Thoracic aorta (tissue), 2 donors: ENCODE measurements at places on chromosomes 3 and 15. TPM values are rescaled to one million over a fixed set of nuclear protein-coding genes. Genes with fewer than 3 reads are reported as not detected.
A peak's percentile ranks its signal among the peaks of the same experiment; 100 is the strongest.

The CORO2B gene
- total RNA-seq, result 8.5 TPM

The CHL1 gene
- total RNA-seq, result 2.0 TPM

The MITF gene
- total RNA-seq, result 12.3 TPM

The PDHB gene
- 59.3 TPM for total RNA-seq

The SLC51A gene
- total RNA-seq, result not detected

The CCDC39 gene
- not detected for total RNA-seq

The DTWD1 gene
- total RNA-seq, result 20.4 TPM

The KCNMB2 gene
- total RNA-seq, result not detected

The FBXL2 gene
- total RNA-seq, result 21.7 TPM

GRCh38 chr15:59569477-59569876 is 42.1 kb upstream of the GCNT3 start:
- no peak for DNase-seq

- DNase-seq, result no peak
Measured at GRCh38 chr15:61327019-61327631, 98.0 kb upstream of the RORA start.

- DNase-seq, result no peak
Measured at GRCh38 chr15:45729141-45729540, 94.3 kb downstream of the SQOR start.

DNA sequence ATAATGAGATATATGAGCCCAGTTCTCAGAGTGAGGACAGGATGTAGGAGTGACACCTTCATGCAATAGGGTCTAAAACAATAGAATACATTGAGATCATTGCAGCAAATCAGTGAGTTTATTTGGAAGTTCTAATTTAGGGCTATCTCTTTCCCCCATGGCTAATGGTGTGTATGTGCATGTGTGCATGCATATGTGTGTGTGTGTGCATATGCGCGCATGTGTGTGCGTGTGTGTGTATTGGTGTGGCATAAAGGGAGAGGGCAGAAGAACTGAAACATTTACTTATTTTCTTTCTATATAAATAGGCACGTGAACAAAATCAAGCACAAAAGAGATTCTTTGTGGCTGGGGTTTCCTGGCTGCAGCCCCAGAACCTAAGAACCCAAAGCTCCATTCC is 115.7 kb upstream of the VEPH1 start:
- no peak for DNase-seq

GRCh38 chr3:194259982-194260766 is 91.0 kb downstream of the CPN2 start:
- DNase-seq, result no peak

- no peak for DNase-seq
Measured at GRCh38 chr3:22887664-22888291, 315.3 kb upstream of the UBE2E2 start.

- no peak for DNase-seq
Measured at GRCh38 chr15:30882849-30883433, 20.8 kb upstream of the FAN1 start.

DNA sequence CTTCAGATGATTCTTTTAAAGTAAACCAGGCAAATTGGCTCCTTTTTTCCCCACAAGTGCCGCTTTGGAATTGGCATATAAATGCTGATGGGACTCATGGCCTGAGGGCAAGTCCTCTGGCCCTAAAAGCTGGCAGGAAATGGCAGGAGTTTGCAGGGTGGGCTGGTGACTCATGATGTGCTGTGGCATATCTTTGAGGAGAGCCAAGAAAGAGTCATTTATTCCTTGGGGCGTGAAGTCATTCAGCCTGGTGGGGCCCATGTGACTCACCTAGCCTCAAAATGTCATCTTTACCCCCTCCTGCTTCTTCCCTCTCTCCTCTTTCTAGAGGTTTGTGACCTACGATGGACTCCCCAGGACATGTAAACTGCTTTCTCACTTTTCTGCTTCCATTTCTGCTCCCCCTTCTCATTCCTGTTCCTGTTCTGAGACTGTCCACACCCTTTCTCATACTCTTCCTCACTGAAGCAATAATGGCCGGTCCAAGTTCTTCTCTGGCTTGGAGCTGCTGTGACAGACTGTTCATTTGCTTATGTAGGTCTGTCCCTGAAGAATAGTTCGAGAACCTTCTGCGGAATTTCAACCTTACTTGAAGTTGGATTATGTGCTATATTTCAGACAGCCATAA is 326.1 kb downstream of the SATB1 start:
- DNase-seq, result no peak

DNA sequence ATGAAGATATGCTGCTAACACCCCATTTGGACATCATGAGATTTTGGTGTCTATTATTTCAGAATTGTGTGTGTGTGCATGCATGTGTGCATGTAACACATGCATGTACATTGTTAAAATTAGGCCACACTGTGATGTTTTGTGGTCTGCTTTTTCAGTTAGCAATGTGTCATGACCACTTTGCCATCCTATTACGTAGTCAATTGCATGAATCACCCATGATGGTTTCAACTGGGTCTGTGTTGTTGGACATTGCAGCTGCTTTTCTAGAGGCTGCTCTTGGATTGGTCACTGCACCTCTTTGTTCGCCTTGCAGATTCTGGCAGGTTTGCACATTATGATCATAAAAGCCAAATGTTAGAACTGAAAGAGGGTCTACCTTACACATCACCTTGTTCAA is 101.0 kb upstream of the THBS1 start:
- DNase-seq, result no peak

GRCh38 chr3:29144807-29145206 is 136.1 kb upstream of the RBMS3 start:
- DNase-seq, result no peak

DNA sequence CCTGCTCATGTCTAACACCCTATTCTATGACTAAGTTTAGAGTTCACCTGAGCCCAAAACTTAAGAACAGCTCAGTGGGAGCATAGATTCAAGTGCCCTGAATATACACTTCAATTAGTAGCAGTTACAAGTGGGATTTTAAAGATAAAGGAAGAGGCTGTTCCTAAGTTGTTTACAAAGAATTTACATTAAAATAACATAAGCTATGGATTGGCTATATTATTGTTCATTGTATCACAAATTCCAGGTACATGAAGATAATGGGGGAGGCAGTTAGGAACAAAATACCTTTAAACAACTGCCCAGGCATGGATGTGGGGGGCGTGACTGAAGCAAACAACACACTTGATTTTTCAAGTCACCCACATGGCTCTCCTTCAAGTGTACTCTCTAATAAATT is 52.7 kb downstream of the ROPN1B start:
- no peak for DNase-seq

GRCh38 chr3:112888381-112889085 is 41.9 kb upstream of the CD200R1L start:
- no peak for DNase-seq

GRCh38 chr15:32676169-32676568 is 34.7 kb downstream of the SCG5 start:
- DNase-seq, result no peak

DNA sequence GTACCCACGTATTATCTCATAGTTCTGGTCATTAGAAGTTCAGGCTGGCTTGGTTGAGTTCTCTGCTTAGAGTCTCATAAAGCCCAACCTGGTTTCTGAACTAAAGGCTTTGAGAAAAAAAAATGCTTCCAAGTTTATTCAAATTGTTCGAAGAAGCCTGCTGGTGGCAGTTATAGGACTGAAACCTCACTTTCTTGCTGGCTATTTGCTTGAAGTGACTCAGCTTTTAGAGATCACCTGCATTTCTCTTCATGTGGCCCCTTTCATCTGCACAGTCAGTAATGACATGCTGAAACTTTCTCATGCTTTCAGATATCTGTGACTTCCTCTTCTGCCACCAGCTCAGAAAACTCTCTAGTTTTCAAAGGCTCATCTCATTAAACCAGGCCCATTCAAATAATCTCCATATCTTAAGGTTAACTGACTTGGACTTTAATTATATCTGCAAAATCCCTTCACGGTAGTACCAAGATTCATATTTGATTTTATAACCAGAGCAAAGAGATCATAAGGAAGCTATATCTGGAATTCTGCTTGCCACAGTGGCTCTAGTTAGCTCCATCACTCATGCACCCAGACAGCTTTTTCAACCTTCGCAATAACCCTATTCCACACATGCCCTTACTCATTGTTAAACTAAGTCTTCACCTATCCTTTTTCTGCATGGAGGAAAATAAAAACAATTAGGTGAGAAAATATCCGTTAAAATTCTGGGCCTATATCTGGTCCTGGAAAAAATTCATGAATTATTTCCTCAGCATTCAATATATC is 433.8 kb upstream of the CBLB start:
- DNase-seq, result no peak

- DNase-seq, result no peak
Measured at GRCh38 chr3:51099794-51100535, 285.1 kb upstream of the MANF start.

DNA sequence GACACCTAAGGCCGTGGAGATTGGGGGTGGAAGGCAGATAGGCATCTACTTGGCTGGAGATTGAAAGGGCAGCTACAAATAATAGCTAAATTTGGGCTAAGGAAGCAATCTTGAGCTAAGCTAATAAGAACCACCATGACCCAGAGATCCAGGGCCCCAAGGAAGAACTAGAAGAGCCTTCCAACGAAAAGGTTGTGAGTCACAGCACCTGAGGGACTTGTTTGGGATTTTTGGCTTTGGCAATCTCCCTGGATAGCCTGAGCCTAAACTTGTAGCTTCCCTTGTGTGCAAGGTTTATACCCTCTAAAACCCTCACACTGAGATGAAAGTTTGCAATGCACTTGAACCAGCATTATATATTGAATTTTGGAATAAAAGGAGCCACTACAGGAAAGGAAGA is 364.0 kb upstream of the IL12A start:
- DNase-seq, result no peak

GRCh38 chr3:60055765-60056164 is 1005.9 kb upstream of the CFAP20DC start:
- DNase-seq, result no peak

DNA sequence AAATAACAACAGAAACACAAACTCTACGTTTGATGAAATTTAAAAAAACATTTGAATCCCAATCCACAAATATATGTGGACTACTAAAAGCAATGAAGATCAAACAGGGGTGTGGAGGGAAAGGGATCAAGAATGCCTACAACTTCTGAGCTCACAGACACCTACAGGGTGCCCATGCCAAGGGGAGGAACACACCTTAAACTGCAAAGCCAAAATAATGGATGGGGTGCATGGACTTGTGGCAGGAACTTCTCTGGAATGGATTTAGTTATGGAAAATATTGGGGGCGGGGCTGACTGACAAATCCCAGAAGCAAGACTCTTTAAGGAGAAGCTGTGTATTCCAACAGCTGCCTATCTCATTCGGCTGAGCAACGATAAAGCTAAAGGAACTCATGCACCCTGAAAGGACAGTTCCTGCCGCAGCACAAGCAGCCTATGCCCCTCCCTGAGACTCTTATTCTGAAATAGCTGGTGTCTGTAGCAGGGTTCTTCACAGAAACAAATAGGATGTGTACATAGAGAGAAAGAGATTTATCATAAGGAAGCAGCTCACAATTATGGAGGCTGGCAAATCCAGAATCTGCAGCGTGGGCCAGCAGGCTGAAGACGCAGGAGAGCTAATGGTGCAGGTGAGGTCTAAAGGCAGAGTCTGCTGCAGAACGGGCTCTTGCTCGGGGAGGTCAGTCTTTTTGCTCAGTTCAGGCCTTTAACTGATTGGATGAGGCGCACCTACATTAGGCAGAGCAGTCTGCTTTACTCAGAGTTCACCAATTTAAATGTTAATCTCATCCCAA is 24.5 kb upstream of the PLA2G4D start:
- no peak for DNase-seq

GRCh38 chr3:114207768-114208167 is 28.9 kb upstream of the DRD3 start:
- no peak for DNase-seq

GRCh38 chr15:33584797-33585196 is 274.0 kb downstream of the RYR3 start:
- DNase-seq, result no peak

- no peak for DNase-seq
Measured at GRCh38 chr15:85518979-85519761, 138.8 kb downstream of the AKAP13 start.

DNA sequence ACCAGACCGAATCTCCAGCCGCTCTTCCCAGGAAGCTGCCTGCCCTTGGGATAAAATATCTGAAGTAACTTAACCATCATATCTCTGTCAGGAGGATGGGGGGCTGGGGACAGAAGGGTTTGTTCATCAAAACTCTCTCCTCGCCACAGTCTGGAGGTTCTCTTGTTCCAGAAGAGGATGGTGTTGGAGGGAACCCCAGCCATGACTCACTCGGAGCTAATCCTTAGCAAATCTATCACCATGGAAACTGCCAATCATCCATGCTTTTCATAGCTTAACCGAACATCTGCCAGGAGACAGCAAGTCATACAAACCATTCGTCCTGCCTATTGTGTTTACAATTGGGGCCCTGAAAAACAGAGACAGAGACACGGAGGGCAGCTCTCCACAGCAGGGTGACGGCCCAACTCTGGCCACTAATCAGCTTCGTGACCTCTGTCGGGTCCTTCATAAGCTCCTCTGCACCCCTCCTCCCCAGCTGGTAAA is 73.8 kb upstream of the HEG1 start:
- peak; percentile 46 for DNase-seq

DNA sequence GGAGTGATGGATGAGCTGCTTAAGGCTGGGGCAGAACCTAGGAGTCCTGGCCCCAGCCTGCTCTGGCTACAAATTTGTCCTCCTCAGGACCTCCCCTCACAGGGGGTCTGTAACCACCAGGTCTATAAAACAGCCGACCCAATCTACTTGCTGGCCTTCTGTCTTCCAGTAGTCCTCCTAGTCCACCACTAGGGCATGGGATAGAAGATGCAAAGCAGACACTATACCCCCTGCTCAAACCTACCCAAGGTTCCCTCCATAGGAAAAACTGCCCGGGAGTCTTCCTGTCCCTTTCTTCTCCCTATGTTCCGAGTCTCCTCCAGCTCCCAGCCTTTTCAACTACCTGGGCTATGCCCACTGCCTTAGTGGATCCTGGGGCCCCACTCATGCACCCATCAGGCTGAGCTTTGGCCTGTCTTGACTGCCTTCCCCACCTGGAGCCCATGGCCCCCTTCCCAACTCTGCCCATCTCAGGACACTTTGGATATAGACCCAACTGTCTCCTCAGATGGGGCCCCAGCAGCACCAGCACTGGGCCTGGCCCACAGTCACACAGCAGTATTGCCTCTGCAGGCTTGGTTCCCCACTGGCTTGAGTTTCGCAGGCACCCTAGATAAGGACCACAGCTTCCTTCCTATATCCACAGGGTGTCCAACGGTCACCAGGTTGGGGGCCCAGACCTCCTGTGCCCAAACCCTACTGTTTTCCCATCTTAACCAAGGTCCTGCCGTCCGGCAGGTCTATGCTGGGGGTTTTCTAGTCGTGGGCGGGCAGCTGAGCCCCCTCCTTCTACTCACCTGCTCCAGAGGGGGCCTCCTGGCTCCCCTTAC is 1.1 kb downstream of the HYAL3 start:
- no peak for DNase-seq

GRCh38 chr3:63438826-63439371 is 160.8 kb downstream of the SYNPR start:
- no peak for DNase-seq

DNA sequence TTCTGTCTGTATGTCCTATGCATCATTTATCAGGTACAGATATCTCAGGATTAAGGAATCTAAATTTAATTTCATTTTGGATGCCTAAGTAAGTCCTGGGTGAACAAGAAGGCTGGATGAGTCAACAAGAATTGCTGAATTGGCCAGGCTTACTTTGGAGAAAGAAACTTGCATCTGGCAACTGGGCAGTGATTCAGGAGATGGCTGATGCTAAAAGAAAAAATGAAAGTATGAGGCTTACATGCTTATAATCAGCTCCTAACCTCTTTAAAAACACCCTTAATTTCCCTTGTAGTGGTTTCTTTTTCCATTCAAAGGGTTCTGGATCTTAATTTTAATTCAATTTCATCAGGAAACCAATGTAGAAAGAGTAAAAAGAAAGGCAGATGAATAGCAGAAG is 228.8 kb upstream of the PEX5L start:
- DNase-seq, result no peak

- no peak for DNase-seq
Measured at GRCh38 chr3:194604837-194605236, 28.4 kb downstream of the TMEM44 start.
